Stimulated activated CD8-positive, alpha-beta memory T cell treated with anti-CD3 and anti-CD28 coated beads, Interleukin-12 subunit alpha, Interleukin-12 subunit beta, amount 100 ng/mL, for 4 hours (primary cell): ENCODE measurements at places on chromosomes 6 and 20.
A peak's percentile ranks its signal among the peaks of the same experiment; 100 is the strongest.

DNA sequence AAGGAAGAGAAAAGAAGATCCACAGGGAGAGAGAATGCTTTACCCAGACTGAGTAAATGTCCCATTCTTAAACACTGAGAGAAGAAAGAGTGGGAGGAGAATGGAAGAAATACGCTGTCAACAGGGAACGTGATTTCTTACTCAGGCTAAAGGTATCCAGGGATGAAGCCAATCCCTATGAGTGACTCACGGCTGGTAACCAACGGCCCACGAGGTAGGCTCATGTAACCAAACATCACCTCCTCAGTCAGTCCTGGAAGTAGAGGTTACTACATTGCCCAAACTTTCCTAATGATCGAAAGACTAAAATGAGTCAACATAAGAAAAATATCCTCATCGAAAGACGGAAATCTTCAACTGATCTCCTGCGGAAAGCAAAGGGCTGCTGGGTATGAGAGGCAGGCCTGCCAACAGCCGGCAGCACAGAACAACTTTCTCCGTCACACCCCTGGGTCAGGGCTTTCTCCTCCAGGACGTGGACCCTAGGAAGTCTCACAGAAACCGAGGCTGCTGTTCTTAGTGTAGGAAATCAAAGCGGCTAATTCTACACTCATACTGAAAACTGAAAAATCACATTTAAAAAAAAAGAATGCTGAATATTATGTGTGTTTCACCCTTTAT is 292.6 kb downstream of the GMDS start:
- DNase-seq = no peak

- DNase-seq = peak; percentile 52
These were observed 590 bp downstream of the SLCO4A1 start for GRCh38 chr20:62642666-62643520.

DNA sequence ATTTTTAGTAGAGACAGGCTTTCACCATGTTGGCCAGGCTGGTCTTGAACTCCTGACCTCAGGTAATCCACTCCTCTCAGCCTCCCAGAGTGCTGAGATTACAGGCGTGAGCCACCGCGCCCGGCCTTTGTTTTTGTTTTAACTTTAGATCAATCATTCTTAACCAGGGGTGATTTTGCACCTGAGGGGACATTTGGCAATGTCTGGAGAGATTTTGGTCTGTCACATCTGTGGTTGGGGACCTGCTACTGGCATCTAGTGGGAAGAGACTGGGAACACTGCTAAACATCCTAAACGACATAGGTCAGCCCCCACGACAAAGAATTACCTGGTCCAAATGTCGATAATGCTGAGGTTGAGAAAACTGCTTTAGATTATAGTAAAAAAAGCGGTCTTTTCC is 82.3 kb downstream of the C6orf52 start:
- DNase-seq = no peak

DNA sequence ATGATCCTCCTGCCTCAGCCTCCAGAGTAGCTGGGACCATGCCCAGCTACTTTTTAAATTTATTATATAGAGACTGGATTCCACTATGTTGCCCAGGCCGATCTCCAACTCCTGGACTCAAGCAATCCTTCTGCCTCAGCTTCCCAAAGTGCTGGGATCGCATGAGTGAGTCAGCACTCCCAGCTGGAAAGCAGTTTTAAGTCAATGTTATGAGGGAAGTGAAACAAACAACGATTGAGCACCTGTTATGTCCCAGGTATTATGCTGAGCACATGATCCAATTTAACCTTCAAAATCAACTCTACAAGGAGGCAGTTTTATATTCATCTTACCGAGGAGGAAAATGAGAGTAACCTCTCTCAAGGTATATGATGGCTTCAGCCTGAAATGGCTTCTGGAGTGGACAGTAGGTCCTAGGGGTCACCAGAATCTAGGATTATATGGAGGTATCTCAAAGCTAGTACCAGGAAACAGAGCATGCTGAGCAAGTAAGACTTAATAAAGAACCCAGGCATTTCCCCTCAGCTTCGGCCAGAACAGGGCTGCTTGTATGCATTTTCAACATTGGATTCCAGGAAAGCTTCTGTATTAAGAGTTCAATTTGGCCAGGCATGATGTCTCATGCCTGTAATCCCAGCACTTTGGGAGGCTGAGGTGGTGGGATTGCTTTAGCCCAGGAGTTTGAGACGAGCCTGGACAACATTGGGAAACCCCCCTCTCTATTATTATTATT is 55.0 kb downstream of the EDN1 start:
- DNase-seq = no peak

DNA sequence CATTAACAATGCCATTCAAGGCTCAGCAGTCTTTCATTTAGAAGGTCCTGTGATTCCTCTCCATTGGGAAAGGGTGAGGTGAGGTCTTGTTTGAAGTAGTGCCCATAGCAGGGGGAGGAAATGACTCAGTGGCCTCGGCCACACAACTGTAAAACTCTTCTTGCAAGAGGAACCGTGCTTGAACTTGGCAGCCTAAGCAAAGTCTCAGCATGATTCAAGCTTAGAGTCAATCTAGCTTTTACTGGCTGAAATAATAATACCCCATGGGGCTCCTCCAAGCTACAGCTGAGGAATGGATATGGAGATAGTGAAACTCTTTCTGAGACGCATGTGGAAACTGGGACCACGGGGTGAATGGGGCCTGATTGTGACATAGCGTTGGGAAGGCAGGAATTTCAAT is 428.2 kb downstream of the BMP2 start:
- no peak for DNase-seq

DNA sequence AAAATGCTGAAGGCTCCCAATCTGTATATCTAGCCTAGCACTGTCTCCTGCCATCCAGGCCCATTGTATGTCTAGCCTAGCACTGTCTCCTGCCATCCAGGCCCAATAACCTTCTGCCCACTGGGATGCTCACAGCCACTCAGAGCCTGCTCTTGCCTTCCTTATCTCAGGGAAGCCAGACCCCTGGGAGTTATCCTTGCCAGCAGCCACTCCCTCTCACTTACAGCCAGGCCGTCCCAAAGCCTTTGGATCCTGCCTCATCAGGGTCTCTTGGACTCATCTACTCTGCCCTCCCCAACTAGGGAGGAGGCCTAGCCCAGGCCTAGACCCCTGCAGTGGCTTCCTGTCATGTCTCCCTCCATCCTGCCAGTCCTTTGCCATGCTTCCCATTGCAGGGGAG is 37.3 kb downstream of the KIF3B start:
- DNase-seq = no peak

DNA sequence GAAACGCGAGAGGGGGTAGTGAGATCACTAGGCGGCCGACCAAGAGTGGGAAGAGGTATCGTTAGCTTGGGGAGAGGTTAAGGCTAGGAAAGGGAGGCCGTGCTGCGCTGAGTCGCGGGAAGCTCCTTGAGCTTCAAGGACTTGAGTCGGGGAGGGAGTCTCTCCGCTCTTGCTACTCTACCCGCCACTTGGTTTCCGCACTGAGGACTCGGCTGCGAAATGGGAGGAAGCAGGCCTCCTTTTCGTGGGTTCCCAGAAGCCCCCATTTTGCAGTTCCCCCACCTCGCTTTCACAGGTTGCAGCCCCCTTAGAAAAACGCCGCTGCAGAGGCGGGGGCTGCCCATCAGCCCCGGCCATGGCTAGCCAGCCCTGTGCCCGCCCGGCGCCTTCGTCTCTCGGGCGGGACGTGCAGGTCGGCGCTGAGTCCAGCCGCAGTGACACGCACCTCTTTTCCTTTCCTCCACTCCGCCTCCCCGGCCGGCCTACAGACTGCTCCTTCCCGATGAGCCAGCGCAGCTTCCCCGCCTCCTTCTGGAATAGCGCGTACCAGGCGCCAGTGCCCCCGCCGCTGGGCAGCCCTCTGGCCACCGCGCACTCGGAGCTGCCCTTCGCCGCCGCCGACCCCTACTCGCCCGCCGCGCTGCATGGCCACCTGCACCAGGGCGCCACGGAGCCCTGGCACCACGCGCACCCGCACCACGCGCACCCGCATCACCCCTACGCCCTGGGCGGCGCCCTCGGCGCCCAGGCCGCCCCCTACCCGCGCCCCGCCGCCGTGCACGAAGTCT is 4.9 kb downstream of the VGLL2 start:
- DNase-seq = no peak

DNA sequence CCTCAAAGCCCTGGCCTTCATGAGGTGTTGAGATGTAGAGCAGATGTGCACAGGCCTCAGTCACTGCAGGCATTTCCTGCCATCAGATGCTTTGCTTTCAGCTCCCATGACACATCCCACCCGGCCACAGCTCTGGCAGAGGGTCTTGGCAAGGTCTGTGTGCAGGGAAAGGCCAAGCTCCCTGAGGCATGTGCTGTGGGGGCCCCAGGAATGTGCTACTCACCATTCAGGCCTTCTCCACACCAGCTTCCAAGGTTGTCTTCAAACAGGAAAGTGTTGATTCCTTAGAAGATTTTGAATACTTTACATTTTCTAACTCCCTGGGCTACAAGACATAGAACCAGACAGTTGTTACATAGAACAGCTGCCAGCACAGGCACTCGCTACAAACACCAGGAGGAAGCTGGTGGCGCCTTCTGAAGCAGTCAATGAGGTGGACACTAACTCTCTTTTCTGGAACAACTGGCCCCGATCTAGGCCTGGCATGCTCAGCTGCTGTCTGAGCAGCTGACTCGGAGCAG is 27.8 kb downstream of the CASS4 start:
- no peak for DNase-seq

DNA sequence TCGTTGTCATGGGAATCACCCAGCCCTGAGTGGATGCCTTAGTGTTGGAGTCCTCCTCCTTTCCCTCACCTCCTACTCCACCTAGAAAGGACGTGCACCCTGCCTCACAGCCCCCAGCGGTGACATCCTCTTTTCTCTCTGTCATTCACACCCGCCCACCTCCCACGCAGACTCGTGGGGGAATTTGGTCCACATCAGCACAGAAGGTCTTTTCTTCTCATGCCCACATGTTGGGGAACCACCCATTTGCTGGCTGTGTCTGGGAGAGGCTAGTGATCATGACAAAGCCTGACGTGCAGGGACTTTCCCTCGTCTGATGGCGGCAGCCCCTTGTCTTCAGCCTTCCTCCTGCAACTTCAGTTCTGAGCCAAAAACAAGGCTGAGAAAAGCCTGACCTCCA is 96.0 kb upstream of the CNKSR3 start:
- DNase-seq = peak; percentile 71

DNA sequence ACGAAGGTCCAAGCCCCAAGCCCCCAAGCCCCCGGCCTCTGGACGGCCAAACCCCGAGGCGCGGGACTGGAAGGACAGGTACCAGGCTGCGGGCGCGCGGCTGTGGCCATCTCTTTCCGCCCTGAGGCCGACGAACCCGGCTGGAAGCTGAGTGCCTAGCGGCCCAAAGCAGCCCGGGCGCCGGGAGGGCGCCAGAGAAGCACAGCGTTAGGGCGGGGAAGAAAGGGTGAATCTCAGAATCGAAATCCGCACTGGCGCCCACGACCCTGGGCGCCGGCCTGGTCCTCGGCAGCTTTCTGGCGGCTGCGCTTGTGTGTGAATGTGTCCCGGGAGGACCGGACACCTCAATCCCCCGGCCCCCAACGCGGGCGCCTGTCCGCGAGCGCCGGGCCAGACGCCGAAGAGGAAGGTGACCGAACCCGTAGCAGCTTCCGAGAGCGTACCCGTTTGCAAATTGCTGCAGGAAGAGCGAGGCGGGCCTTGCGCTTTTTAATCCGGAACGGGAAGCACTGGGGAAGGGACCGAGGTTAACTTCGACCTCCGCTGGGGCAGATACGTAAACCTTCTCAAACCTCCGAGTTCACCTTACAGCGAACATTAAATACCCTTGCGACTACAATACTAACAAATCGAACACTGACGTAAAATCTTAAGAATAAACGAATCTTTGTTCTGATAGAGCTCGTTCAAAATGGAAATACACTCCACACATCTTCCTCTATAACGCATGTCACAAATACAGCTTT is 2.9 kb downstream of the NRN1 start:
- DNase-seq = no peak
